Large intestine (tissue), 12 donors: ENCODE measurements at places on chromosomes 3 and 15. TPM values are rescaled to one million over a fixed set of nuclear protein-coding genes. Genes with fewer than 3 reads are reported as not detected.

GRCh38 chr3:178706411-178706810, 170.2 kb downstream of the KCNMB2 start:
- H3K27me3 ChIP-seq: no peaks in the 10 kb centered on the region
- no peaks in the 10 kb centered on the region for H3K4me1 ChIP-seq
- H3K27ac ChIP-seq: no peak overlapping the region
- no peaks in the 10 kb centered on the region for H3K36me3 ChIP-seq
- H3K4me3 ChIP-seq: no peak overlapping the region
- no peak for DNase-seq

DNA sequence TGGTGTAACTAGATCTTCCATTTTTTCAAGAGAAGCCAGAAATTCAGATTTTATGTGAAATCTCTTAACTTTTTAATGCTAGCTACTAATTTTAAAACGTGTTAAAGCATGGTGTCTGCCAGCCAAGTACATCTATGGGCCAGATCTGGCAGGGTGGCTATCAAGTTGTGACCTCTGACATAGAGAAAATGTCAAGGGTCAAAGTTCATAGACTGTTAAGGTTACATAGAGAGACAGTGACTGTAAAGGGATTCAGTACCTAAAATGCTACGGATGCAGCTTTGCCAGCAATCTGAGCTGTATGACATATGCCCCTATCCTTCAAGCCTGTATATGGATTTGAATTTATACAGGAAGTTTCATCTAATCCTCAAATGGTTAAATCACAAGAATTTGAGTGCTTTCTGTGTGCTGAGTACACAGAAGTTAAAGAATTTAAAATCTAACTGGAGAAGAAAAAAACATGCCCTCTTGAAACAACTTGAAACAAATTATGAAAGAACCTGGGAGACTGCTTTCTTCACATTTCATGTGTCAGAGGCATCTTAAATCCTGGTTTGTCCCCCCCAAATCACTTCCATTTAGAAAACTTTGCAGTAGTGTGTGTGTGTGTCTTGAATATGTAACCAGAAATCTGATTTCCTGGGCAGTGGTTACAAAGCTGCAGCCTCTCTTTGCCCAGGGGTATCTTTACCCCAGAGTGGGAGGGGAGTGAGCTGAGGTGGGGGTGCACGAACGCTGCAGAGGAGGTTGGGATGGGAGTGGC, 895 bp upstream of the ARHGAP31 start:
- no peak overlapping the region for H3K27ac ChIP-seq
- no peaks in the 10 kb centered on the region for H3K27me3 ChIP-seq
- H3K36me3 ChIP-seq: no peaks in the 10 kb centered on the region
- DNase-seq: no peak
- peak overlapping the region; percentile 52 for H3K4me3 ChIP-seq

DNA sequence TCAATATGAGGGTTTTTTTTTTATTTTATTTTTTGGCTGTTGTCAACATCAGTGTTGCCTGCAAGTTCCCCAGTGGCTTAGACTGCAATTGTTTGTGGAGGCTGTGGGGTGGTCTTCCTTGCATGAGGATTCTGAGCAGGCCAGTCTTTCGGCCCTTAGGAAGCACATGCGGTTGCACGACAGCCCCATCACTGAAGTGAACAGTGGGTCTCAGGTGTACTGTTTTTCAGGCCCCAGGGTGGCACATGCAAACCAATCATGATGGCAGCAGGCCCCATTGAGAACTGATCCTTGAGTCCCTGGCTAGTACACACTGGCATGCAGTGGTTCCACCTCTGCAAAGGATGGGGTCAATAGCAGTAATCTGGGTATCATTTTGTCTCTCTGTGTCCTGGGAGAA, 768.7 kb downstream of the EPHA3 start:
- no peak overlapping the region for H3K4me3 ChIP-seq
- H3K27me3 ChIP-seq: no peaks in the 10 kb centered on the region
- no peak for DNase-seq

DNA sequence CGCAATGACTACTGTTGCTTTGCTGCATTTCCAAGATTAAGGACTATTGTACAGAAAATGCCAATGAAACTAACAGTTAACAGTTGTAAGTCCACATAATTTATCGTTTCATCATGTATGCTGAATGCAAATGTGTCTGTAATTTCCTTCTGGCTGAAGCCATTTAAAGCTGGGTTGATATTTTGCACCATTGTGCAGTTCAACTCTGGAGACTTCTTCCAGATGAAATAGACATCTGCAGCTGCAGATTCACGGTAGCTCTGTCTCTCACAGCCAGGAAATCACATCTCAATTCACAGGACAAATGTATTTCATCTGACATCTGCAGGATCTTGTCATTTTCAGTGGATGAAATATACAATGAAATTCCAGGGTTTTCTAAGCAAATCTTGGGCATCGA, 145.4 kb downstream of the CHL1 start:
- H3K4me3 ChIP-seq: no peak overlapping the region
- no peaks in the 10 kb centered on the region for H3K4me1 ChIP-seq
- no peak overlapping the region for H3K27ac ChIP-seq
- H3K36me3 ChIP-seq: no peaks in the 10 kb centered on the region

DNA sequence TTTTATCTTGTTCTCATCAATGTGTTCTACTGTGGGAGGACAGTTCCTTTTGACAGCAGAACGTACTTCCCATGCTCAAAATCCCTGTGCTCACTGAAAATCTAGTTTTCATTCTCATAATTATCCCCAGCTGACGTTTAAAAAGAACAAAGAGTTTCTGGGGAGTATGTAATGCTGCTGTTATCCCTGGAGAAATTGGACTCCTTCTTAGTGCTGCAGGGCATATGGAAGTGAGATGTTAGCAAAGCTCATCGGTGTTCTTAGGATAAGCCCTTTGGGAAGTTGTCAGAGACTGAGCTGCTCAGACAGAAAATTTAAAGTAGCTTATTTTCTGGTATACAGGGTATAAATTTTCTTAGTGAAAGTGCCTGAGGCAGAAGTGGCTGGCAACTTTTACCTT, 66.5 kb downstream of the CDAN1 start:
- H3K27ac ChIP-seq: no peak overlapping the region
- no peak for DNase-seq

GRCh38 chr3:89002191-89002590, 105.2 kb upstream of the EPHA3 start:
- H3K4me3 ChIP-seq: no peak overlapping the region
- no peaks in the 10 kb centered on the region for H3K36me3 ChIP-seq
- no peaks in the 10 kb centered on the region for H3K4me1 ChIP-seq
- H3K27ac ChIP-seq: no peak overlapping the region
- no peak for DNase-seq

DNA sequence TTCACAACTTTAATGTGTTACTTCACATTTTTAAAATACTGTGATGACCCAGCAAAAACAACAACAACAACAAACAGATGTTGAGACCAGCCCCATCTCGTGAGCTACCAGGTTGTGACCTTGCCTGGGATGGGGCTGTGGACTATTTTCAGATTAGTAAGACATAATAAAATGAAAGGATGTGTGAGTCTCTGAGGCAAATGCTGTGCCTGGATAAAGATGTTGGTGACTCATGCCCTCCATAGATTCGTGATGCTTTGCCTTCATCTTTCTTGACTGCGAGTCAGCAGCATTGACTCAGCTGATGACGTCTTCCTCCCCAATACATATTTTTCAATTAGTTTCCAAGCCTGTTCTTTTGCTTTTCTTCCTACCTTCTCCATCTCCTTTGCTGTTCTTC, 453.0 kb upstream of the CFAP20DC start:
- H3K27me3 ChIP-seq: no peaks in the 10 kb centered on the region
- H3K4me3 ChIP-seq: no peak overlapping the region
- DNase-seq: no peak
- H3K4me1 ChIP-seq: no peaks in the 10 kb centered on the region

DNA sequence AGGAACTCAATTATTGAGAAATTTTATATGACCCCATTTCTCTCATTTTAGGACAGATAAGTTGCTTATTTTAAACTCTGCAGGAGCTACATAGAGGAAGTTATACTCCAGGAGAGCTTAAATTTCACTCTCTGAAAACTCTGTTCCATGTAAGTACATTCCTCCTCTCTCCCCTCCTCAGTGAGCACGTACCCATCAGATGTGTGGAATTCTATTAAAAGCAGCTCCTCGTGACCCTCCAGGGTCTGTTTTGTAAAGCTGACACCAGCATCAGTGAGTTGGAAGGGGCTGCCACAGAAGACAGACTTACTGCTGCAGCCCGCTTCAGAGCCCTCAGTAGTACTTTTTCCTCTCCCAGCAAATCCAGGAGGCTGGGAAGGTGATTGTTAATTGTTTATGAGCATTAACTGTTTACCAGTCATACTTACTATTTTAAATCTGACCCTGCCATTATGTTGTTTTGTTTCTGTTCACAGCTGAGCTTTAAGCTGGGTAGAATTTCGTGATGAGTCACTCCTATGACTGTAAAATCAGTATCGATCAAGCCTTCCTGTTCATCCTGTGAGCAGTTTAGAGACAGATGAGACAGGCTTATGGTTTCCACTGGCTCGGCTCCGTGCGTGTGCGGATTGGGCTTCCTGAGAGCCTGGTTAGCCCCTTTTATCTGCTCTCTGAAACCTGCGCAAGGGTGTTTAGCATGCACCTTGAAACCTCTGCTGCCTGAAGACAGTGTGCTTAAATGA, 20.4 kb downstream of the IGF1R start:
- H3K4me1 ChIP-seq: peaks cover 7% of the 10 kb centered on the region
- peaks cover 2% of the 10 kb centered on the region for H3K36me3 ChIP-seq
- no peak overlapping the region for H3K27ac ChIP-seq
- H3K4me3 ChIP-seq: no peak overlapping the region
- DNase-seq: no peak
- H3K27me3 ChIP-seq: no peaks in the 10 kb centered on the region

- no peak overlapping the region for H3K4me3 ChIP-seq
- H3K36me3 ChIP-seq: no peaks in the 10 kb centered on the region
- peaks cover 97% of the 10 kb centered on the region for H3K27me3 ChIP-seq
- H3K4me1 ChIP-seq: no peaks in the 10 kb centered on the region
- no peak for DNase-seq
Observed at GRCh38 chr3:147397875-147398812, 8.2 kb downstream of the ZIC4 start.

- DNase-seq: no peak
- H3K4me1 ChIP-seq: no peaks in the 10 kb centered on the region
- no peak overlapping the region for H3K27ac ChIP-seq
- H3K4me3 ChIP-seq: no peak overlapping the region
- no peaks in the 10 kb centered on the region for H3K27me3 ChIP-seq
Observed at GRCh38 chr15:22968366-22968765, 11.8 kb downstream of the CYFIP1 start.

DNA sequence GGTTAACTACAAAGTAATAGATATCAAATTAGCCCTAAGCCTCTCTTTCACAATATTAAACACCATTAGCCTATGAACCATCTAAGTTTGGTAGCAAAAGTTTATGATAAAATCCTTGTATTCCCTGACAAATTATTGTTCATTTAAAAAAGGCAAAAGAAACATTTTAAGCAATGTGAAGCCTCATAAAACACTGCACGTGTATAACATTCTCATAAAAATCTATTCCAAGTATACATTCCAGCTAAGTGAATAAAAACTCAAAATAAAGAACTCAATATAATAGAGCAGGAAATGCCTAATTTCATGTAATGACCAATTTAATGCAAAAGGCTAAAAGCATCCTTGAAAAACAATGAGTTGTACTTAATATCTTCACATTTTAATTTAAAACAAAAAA, 27.7 kb downstream of the TNIK start:
- H3K36me3 ChIP-seq: no peaks in the 10 kb centered on the region
- no peaks in the 10 kb centered on the region for H3K27me3 ChIP-seq
- peaks cover 16% of the 10 kb centered on the region for H3K4me1 ChIP-seq
- no peak overlapping the region for H3K27ac ChIP-seq
- H3K4me3 ChIP-seq: no peak overlapping the region

GRCh38 chr3:78268087-78268486, 1228.2 kb downstream of the ROBO2 start:
- H3K36me3 ChIP-seq: no peaks in the 10 kb centered on the region
- H3K4me1 ChIP-seq: no peaks in the 10 kb centered on the region
- no peak overlapping the region for H3K27ac ChIP-seq
- H3K4me3 ChIP-seq: no peak overlapping the region

- no peak for DNase-seq
- no peaks in the 10 kb centered on the region for H3K36me3 ChIP-seq
Observed at GRCh38 chr3:147408188-147409100, 721 bp upstream of the ZIC1 start.

- no peak for DNase-seq
- H3K36me3 ChIP-seq: no peaks in the 10 kb centered on the region
- H3K27me3 ChIP-seq: no peaks in the 10 kb centered on the region
- no peak overlapping the region for H3K27ac ChIP-seq
- no peaks in the 10 kb centered on the region for H3K4me1 ChIP-seq
- H3K4me3 ChIP-seq: no peak overlapping the region
Observed at GRCh38 chr3:29555590-29555989, 274.7 kb downstream of the RBMS3 start.

DNA sequence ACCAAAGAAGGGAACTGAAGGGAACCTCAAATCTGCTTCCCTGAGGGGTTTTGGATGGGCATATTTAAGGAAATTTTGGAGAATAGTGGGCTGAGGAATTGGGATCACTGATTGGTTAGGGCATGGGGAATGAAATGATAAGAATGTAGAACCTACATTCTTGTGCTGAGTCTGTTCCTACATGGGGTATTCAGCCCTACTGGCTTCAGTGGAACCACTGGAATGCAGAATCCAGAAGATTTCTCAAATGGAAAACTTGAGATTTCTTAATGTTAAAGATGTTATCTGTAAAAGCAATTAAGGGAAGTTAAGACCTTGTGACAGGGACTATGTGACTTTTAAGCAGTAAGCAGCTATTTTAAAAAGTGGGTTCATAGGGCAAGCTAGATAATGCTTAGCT, 1062.4 kb downstream of the AGBL1 start:
- H3K27me3 ChIP-seq: no peaks in the 10 kb centered on the region
- H3K27ac ChIP-seq: no peak overlapping the region
- H3K4me1 ChIP-seq: no peaks in the 10 kb centered on the region
- DNase-seq: no peak

GRCh38 chr3:41265823-41266273, 66.5 kb downstream of the CTNNB1 start:
- no peak for DNase-seq
- H3K27ac ChIP-seq: no peak overlapping the region
- H3K4me1 ChIP-seq: no peaks in the 10 kb centered on the region

- no peaks in the 10 kb centered on the region for H3K27me3 ChIP-seq
- H3K27ac ChIP-seq: no peak overlapping the region
- no peaks in the 10 kb centered on the region for H3K36me3 ChIP-seq
Observed at GRCh38 chr3:142705198-142705597, 18.6 kb upstream of the TRPC1 start.

DNA sequence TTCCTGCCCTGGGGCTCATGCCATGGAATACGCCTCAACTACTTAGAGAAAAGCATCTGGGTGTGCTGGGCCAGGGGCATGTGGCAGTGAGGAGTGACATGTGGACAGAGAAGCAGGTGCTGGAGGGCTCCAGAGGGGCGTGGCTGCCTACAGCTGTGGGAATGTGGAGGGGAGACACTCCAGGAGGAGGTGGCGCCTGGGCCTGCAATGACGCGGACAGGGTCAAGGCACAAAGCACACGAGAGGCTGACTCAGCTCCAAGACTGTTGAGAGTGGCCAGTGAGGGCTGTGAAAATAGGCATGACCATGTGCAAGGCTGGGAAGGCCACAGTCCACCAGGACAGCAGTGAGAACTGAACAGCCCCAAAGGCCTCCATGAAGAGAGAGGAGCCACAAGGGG, 48.5 kb downstream of the PTH1R start:
- H3K27ac ChIP-seq: peak overlapping the region; percentile 59
- no peak overlapping the region for H3K4me3 ChIP-seq

Gene ACKR2
- 2.6 TPM for polyA plus RNA-seq

Gene RTP1
- 0.12 TPM for polyA plus RNA-seq

Gene PRICKLE2
- 10.5 TPM for polyA plus RNA-seq

Gene IL12A
- polyA plus RNA-seq: 2.8 TPM

Gene CCK
- polyA plus RNA-seq: 119 TPM

Gene PLSCR4
- 38.8 TPM for polyA plus RNA-seq
